ENCODE measurements at places on chromosomes 3 and 15.

GRCh38 chr3:167318306-167318705, 61.8 kb downstream of the ZBBX start:
- DNase-seq = no peak

- DNase-seq = peak; percentile 78
Observed at GRCh38 chr3:140219923-140220452, 285.0 kb downstream of the CLSTN2 start.

- DNase-seq = no peak
Observed at GRCh38 chr3:177294221-177294620, 96.9 kb upstream of the TBL1XR1 start.

- DNase-seq = no peak
Observed at GRCh38 chr15:65888981-65889380, 19.7 kb downstream of the RAB11A start.

DNA sequence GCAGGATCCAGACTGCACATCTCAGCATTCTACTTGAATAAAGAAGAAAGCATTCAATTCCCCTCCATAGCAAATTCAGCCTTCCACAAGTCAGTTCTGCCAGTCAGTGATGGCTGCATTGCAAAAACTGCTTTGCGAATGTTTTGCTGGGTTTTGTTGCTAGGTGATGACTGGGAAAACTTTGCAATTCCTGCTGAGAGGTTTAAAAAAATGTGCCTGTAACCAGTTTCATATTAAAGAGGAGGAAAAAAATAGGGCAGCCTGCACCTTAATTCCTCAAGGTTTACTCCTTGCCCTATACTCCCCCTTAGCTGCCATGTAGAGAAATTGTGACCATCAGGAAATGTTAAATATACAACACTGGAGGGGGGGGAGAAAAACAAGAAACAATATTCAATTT, 225.6 kb upstream of the ATP11B start:
- peak; percentile 35 for DNase-seq

DNA sequence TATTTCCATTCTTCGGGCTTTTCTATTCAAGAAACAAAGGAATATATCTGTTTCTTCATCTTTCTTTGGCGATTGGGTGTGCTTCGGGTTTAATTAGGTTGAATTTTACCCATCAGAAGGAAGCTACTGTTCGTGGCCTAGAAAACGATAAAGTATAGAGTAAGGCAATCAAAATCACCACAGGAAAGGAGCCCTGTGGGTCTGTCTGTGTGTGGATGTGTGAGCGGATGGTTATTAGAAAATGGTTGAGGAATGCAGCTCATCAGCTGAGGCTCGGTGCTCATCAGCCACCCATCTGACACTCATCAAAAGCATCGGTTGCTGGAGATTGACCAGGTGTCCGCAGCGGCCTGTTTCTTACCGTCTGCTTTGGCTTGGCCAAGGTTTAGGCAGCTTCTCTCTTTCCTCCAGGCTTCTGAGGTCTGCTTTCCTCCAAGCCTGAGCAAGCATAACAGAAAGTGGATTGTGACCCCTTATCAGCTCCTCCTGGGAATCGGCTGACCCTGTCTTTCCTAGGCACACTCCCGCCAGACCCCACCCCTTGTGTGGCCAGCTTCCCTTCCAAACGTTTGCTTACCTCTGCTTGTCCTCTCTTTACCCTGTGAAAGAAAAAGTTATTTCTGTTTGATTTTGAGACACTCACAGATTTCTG, 17.6 kb upstream of the ISLR start:
- no peak for DNase-seq

DNA sequence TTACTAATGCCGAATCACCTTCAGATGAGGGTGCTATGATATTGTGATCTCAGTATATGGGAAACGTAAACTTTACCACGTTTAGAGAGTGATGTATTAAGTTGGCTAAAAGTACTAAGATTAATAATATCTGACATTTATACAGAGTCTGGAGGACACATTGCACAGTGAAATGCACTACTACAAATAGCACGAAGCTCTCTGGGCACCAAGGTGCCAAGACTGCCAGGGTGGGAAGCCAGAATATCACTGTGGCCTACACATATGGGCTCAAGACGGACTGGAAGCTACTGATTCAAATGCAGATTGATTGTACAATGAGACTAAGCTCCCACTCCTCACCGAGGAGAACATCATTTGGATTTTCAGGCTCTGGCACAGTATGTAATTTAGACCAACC, 113.3 kb upstream of the LIPC start:
- no peak for DNase-seq

DNA sequence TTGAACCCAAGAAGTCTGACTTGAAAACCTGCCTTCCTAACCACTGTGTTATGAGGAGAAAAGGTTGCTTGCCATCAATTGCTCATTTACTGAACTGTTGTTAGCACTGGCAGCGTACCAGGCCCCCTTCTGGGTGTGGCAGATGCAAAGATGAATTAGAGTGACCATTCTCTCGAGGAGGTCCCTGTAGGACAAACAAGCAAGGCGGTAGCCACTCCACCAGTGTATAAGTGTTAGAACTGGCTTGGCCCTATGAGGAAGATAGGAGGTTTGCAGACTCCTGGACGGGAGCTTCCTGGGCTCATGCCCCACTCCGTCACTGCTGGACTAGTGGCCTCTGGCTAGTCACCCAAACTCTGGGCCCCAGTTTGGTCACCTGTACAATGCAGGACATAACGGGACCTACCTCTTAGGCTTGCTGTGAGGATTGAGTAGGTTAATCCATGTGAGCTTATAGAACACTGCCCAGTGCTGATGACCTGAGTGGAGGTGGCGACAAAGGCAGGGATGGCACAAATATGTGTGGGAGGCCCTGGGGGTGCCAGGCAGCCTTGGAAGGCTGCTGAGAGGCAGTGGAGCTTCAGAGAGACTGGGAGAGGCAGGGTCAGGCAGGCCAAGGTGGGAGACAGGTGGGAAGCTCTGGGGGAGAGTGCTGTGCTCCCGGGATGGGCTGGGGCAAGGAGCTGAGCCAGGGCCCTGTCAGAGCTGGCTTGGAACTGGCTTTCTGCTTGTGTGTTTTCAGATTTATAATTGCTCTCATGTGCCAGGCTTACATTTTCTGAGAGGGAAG, 145.9 kb downstream of the DNAJB8 start:
- DNase-seq = peak; percentile 70

- DNase-seq = peak; percentile 14
Observed at GRCh38 chr3:42183991-42184632, 81.9 kb downstream of the CCK start.

DNA sequence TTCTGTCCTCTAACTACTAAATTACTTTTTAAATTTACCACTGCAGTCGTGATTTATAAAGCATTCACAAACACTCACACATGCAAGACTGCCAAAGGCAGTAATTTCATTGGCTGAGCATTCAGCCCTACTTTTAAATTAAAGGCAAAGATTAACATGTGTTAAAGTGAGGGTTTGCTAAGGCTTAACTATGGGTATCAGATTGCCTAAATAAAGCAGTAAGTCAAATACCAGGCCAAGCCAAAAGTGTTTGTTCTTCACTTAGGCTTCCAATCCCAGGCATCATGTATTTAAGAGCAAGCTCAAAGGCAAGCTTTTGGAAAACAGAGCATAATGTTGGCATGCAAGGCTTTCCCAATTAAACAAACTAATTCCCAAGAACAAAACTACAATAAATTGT, 187.3 kb downstream of the SUCNR1 start:
- peak; percentile 39 for DNase-seq

DNA sequence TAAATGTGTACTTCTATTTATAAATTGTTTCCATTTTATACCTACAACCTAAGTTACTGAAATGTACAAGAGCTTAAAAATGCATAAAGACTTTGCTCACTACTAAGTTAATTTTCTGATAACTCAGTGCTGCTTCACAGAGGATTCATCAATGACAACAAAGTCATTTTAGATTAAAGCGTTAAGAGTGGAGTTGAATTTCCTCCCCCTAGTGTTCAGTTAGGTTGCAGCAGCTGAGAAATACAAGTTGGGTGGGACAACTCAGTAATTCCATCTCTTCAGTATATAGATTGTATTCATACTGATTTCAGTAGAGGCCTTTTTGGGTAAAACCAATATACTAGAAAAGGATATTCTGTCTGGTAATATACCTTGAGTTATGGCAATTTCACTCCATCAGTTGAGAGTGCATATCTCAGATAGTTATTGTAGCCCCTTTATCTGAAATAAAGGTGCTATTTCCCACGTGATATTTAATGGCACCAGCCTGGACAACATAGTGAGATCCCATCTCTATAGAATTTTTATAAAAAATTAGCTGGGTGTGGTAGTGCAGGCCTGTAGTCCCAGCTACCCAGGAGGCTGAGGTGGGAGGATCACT, 6.9 kb upstream of the RPL35A start:
- peak; percentile 50 for DNase-seq

DNA sequence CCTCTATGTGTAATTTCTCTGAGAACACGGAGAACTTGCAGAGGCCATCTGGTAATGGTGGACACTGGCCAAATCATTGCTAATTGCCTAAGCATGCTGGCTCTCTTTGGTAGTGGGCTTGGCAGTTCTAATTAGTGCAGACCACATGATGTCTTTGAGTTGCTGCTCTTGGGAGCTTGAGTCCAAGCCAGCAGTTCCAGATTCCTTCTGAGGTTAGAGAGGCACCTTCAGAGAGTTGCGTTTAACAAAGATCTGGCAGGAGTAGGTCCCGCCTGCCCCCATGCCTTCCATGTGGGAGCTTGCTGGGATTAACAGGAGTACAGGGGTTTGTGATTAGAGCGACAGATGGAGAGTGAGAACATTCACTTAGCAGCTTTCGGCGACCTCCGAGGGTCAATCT, 449.0 kb upstream of the LMCD1 start:
- no peak for DNase-seq

- DNase-seq = no peak
Observed at GRCh38 chr3:188397766-188398705, 244.1 kb downstream of the LPP start.

DNA sequence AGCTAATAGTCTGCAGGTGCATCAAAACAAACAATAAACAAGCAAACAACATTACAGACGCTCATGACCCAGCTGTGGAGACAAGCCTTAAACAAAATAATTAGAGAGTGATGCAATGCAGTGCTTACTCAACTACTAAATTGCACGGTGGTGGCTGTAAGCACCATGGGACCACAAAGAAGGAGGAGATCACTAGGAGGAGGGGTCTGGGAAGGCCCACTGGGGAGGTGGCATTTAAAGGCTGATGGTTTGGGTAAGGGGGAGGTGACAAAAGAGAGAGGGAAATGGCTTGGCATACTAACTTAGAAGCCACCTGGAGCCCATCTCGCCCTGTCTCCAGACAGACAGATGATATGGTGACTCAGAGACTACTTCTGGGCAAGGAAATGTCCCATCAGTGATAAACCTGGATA, 516.7 kb downstream of the FOXP1 start:
- DNase-seq = no peak

DNA sequence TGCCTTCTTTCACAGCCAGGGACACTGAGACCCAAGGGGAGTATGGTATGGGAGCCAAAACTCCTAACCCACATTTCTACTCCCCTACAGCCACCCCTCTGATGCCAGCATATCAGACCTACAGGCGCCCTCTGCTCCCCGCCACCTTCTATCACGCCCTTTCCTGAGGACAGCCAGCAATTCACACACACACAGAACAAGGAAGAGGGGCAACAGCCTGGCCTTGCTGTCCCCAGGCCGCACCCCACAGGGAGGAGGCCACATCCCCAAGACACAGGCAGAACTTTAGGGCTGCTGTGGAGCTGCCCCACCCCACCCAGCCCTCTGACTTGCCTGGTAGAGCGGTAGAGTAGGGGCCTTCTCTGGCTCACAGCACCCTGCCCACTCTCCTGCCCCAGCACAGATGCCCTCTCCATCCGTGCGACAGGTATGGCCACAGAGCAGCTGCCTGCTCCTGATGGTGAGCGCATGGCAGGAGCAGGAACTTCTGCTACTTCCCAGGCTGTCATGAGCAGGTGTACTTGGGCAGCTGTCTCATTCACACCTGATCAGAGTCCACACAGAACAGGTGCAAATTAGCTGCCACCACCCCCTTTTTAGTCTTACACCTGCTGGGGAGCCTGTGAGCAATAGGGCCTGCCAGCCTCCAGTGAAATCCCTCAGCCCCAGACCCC, 33.4 kb downstream of the CCDC33 start:
- peak; percentile 80 for DNase-seq

DNA sequence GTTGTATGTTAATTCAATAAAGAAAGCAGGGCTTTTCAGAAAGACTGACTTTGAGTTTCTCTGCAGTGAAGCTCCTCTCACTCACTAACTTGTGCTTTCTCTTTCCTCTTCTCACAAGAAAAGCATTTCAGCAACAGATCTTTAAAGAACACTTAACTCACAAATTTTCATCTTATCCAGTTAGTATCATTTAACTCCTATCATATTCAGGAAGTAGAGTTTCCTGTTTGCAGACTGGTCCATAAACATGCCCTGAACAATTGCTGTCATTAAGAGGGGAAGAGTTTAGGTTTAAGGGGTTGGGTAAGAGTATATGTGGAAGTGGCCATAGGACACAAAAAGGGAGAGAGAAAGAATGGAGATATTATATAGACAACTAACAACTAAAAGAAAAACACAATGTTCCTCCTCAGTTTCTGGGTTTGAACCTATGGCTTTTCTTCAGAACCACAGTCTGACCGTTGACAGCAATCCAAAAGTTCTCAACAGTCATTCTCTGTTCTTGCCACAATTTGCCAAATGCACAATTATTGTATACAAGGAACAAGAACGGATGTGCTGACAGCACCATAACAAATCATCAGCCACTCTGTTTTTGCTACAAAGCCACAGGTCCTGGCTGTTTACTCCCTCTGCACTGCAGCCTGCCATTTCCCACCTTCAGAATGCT, 63.9 kb downstream of the CHAC1 start:
- DNase-seq = no peak

DNA sequence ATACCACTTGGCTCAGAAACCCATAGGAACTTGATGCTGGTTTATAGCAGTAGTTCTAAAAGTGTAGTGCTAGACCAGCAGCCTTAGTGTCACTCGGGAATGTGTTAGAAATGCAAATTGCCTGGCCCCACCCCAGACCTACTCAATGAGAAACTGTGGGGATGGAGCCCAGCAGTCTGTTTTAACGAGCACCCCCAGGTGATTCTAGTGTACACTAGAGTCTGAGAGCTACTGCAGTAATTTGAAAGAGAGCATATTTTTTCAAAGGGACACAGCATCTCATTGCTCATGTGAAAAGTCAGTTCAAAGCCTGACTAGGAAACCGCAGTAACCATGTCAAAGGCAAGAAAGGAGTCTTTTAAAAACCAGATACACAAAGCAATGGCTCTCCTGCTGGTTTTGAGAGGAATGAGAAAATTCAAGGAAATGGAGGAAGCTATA, 313.4 kb downstream of the SQOR start:
- no peak for DNase-seq

- DNase-seq = no peak
Observed at GRCh38 chr3:177842743-177843734, 645.8 kb upstream of the TBL1XR1 start.

DNA sequence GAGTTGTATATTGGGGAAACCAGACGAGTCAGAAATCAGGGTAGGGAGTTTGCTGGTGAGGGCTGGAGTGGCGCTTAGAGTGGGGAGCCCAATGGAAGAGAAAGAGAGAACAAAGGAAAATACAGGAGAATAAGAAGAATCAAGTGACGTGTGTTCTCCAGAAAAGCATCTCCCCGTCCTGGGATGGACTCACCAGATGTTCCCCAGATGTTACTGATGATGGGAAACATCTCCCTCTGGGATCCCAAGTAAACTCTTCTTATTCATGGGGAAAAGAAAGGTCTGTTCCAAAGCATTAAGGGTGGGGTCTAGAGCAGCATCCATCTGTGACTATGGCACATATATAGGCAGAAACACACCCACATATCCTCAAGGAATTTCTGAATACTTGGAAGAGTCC, 3.0 kb upstream of the CSRNP1 start:
- no peak for DNase-seq

All from NCI-H146 (cell line).